ENCODE measurements at places on chromosomes 3 and 15. TPM values are rescaled to one million over a fixed set of nuclear protein-coding genes. Genes with fewer than 3 reads are reported as not detected.

Gene SERINC4
- 2.2 TPM for polyA plus RNA-seq

Gene CADM2
- not detected for polyA plus RNA-seq

Gene BFSP2
- polyA plus RNA-seq = 1.8 TPM

Gene OR5K2
- polyA plus RNA-seq = not detected

Gene B3GNT5
- polyA plus RNA-seq = not detected

Gene CCR9
- polyA plus RNA-seq = 2.0 TPM

Gene FES
- polyA plus RNA-seq = 11.5 TPM

Gene PRRT3
- 0.57 TPM for polyA plus RNA-seq

Gene ANKRD63
- 0.29 TPM for polyA plus RNA-seq

Gene CD96
- polyA plus RNA-seq = 154 TPM

Gene UBAP1L
- polyA plus RNA-seq = 0.04 TPM

Gene GALNT15
- polyA plus RNA-seq = not detected

Gene TM6SF1
- 2.0 TPM for polyA plus RNA-seq

Gene B3GALNT1
- 1.5 TPM for polyA plus RNA-seq

Gene SLC28A2
- not detected for polyA plus RNA-seq

Gene CHRM5
- not detected for polyA plus RNA-seq

Gene RAB6B
- polyA plus RNA-seq = not detected

Gene PCBP4
- polyA plus RNA-seq = 5.0 TPM

Gene RBMS3
- not detected for polyA plus RNA-seq

Gene PPP1R14D
- not detected for polyA plus RNA-seq

Gene TNNC1
- polyA plus RNA-seq = not detected

Gene ROPN1
- not detected for polyA plus RNA-seq

Gene PCSK6
- 0.96 TPM for polyA plus RNA-seq

Gene AQP9
- polyA plus RNA-seq = not detected
